ENCODE measurements at places on chromosomes 2 and 18.
A peak's percentile ranks its signal among the peaks of the same experiment; 100 is the strongest.

DNA sequence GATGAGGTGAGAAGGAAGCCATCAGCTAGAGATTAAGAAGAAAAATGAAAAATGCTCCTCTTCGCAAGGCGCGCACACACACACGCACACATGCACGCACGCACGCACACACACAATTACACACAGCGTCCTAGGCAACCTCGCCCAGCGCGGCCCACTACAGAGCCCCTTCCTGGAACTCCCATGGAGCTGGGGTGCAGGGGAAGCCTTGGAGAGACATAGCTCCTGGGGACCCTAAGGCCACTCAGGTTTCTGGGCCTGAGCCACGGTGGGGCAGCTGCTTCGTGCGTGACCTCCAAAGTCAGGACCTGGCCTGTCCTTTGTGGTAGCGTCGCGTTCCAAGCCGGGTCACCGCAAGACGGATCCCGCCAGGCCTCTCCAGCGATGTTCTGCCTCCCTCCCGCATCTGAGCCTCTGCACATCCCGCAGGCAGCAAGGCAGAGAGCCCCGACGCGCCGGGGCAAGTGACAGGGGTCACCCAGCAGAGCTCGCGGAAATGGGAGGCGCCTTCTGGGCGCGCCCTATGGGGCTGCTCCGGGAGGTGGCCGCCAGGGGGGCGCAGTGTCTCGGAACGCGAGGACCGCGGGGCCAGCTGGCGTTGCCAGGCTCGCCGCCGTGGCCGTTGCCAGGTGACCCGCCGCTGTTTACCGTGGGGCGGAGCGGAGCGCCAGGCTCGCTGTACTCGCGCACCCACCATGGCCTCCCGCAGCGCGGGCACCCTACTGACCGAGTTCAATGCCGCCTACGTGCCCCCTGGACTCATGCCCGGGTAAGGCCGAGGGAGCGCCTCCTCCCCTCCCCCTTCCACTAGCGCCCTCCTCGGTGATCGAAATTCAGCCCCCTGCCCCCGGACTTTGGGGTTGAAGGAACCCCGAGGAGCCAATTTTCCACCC lies 79.0 kb downstream of the CIB4 start:
- no peak for DNase-seq

- DNase-seq = no peak
Measured at GRCh38 chr2:97993926-97994325, 1.8 kb downstream of the TMEM131 start.

- no peak for DNase-seq
Measured at GRCh38 chr2:61295981-61296380, 134.0 kb downstream of the C2orf74 start.

GRCh38 chr2:140998577-140998976 lies 1132.2 kb downstream of the LRP1B start:
- DNase-seq = no peak

- DNase-seq = no peak
Measured at GRCh38 chr2:231069379-231070054, 12.8 kb downstream of the PSMD1 start.

GRCh38 chr2:197516393-197516761 lies 511 bp downstream of the MOB4 start:
- DNase-seq = no peak

GRCh38 chr18:21194871-21195771 lies 46.9 kb upstream of the GREB1L start:
- DNase-seq = peak; percentile 44

DNA sequence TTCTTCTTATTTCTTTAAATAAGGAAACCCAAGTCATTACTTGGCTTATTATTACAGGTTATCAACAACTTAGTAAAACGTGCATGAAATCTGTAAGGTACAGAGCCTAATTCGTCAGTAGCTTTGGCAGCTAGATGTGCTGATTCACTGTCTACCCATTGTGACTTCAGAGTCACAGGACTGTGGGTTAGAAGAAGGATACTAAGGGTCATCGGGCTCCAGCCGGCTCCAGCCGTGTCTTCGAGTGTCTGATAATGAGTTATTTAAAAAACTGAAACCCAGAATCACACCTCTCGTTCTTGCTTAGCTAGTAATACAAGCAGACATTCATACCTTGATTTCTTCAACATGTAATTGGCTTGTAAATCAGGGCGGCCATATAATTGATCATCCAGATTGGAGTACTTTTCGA lies 170.5 kb downstream of the FMNL2 start:
- no peak for DNase-seq

DNA sequence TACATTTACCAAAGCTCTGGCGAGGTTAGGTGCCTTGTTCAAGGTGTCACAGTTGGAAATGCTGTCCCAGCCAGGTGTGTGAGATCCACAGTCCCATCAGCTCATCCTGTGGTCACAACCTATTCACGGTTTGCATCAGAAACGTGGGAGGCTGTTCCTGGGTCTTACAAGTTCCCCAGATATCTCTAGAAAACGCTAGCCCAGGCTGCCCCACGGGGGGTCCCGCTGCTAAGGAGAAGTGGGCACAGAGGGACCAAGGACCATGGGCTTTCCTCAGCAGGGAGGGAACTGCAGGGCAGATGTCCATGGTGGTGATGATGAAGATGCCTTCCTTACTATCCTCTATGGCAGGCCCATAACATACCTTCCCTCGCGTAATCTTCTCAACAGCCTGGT lies 649 bp downstream of the FECH start:
- DNase-seq = no peak

DNA sequence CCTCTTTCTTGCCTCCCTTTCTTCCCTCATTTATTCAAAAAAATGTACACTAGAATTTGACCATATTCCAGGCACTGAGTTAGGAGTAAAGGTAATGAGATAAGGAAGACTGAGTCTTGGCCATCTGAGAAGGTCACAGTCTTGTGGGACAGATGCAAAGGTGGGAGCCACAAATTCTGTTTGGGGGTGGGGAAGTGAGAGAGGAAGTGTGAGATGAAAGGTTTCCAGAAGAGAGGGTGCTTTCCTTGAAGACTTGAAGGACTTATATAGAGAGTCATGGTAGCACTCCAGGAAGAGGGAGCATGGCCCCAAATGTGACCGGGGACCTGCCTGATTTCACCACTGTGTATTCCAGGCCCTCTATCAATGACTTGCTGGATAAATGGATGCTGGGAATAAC lies 320.6 kb downstream of the LPIN1 start:
- DNase-seq = no peak

Data from CD4-positive, alpha-beta T cell treated with Interleukin-4 for 4 hours (primary cell).